Globus pallidus (tissue), 1 donor: ENCODE measurements at places on chromosomes 2 and 18.

DNA sequence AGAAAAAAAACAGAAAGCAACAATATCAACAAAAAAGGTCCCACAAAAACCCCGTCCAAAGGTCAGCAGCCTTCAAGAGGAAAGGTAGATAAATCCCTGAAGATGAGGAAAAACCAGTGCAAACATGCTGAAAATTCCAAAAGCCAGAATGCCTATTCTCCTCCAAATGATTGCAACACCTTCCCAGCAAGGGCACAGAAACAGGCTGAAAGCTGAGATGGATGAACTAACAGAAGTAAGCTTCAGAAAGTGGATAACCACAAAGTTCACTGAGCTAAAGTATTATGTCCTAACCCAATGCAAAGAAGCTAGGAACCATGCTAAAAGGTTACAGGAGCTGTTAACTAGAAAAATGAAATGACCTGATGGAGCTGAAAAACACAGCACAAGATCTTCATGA is 226.4 kb upstream of the DSEL start:
- DNase-seq: no peak

- no peak for DNase-seq
These were observed 2.0 kb downstream of the ANKRD44 start for GRCh38 chr2:197308585-197308984.

DNA sequence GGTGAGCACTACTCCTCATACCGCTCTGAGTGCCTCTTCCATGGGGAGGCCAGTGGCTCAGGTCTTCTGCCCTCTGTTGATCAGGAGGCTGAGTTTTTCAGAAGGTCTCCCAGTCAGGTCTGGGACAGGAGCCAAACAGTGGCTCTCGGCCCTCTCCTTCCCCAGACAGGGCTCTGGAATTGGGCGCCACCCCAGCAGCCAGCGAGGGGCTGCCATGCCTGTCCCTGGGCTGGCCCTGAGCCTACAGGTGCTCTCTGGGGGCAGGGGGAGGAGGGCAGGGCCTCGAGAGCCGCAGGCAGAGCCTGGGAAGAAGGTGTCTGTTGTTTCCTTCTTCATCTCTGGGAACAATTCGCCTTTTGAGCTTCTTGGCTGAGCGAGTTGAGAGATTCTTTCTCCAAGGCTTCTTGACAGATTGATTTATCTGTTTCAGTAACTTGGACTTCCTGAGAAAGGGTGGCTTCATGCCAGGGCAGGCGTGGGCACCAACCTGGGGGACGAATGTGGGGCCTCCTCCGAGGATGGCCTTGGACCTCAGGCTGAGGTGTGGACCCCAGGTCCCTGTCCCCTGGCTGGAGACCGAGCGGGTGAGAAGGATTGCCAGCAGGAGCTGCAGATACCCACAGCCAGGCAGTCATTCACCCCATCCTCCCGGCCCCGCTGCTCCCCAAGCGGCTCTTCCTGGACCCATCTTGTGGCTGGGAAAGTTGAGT is 64.7 kb upstream of the GLI2 start:
- DNase-seq: no peak

DNA sequence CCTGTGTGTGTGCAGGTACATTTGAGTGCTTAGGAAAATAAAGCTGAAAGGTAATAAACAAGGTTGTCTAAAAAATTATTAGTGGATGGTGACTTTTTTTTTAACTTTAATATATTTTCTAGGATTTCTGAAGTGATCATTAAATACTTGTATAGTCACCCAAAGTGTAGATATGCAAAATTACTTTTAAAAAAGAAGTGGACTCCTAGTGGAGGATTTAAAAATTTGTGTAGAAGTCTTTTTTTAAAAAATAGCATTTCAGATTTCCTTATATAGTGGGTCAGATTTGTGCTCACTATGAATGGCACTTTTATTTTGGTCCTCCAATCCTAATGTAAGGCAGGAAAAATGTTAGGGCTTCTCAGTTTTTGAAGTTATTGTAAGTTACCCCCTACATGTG is 3.9 kb downstream of the GORASP2 start:
- no peak for DNase-seq

GRCh38 chr2:105961599-105962146 is 217.0 kb downstream of the NCK2 start:
- no peak for DNase-seq

GRCh38 chr2:946073-946948 is 4.3 kb upstream of the SNTG2 start:
- DNase-seq: no peak

DNA sequence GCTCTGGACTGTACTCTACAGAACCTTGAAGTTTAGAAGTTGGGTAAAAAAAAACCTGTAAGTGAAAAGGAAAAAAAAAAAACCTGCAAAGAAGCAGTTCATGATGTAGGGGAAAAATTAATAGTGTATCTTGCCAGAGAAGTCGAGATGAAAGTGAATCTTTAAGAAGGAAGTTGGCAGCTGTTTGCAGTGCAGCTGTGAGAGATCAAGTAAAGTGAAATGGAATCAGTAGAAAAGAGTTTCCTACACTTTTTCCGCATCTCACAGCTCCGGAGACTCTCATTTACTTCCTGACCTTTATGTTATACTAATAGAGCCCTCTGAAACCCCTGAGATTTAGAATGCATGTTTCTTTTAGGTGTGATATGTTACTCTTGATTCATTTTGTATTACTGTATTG is 19.2 kb downstream of the RNMT start:
- DNase-seq: no peak

DNA sequence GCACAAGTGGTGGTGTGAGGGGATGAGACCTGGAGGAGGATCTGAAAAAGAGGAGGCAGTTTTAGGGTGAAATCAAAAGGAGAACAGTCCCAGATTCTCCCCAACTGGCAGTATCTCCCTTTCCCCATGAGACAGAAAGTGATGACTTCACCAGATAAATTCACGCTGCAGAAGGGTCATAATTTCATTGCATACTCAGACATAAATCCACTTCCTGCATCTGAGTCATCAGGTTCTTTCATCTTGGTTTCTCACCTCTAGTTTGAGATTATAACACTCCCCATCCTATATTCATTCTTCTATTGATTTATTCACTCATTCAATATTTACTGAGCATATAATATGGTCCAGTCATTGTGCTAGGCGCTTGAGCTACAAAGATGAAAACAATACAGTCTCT is 64.7 kb downstream of the CCDC148 start:
- DNase-seq: no peak
